ENCODE measurements at places on chromosomes 4 and X.

GRCh38 chrX:71955530-71956120 lies 45.0 kb downstream of the NHSL2 start:
- DNase-seq = no peak

DNA sequence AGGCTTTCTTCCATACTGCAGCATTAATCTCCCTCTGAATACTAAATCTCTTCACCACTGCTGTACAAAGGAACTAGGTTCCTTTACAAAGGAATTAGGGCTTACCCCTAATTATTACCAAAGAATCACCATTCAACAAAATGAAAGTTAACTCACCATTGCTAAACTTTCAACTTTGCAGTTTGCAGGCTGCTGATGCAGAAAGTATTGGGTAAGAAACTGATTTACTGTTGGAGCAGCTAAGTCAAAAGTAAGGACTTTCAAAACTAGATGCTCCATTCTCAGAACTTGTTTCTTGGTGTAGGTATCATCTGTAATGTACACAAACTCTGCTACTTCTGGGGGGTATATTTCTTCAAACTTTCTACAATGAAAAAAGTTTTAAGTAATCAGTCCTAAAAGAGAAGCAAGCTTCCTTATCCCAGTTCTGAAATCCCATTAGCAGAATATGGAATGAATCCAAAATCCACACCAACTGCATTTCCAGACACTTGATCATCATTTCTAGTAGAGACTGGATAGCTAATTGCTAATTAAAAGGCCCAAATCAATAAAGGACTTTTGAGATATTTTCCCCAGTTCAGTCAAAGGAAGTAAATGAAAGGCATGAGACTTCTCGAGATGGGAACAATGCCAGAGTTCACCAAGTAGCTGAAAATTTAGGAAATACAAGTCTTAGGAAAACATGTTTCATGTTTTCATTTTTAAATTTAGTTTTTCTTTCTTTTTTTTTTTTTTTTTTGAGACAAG lies 4.3 kb downstream of the CCNA2 start:
- DNase-seq = no peak

DNA sequence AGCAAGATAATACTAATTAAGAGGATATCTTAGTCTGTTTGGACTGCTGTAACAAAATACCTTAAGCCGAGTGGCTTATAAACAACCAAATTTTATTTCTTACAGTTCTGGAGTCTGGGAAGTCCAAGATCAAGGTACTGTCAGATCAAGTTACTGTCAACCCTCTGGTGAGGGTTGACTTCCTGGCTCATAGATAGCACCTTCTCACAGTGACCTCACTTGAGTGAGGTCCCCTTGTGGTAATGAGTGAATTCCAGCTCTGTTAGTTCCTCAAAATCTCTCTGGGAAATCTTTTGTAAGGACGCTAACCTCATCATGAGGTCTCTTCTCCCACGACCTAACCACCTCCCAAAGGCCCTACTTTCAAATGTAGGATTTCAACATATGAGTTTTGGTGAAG lies 36.9 kb upstream of the ADGRA3 start:
- DNase-seq = no peak

- DNase-seq = peak; percentile 9
Observed at GRCh38 chr4:176156656-176157055, 38.7 kb downstream of the SPATA4 start.

GRCh38 chr4:23857367-23857959 lies 32.4 kb downstream of the PPARGC1A start:
- peak; percentile 15 for DNase-seq

GRCh38 chr4:2898001-2898400 lies 54.4 kb downstream of the ADD1 start:
- DNase-seq = no peak

DNA sequence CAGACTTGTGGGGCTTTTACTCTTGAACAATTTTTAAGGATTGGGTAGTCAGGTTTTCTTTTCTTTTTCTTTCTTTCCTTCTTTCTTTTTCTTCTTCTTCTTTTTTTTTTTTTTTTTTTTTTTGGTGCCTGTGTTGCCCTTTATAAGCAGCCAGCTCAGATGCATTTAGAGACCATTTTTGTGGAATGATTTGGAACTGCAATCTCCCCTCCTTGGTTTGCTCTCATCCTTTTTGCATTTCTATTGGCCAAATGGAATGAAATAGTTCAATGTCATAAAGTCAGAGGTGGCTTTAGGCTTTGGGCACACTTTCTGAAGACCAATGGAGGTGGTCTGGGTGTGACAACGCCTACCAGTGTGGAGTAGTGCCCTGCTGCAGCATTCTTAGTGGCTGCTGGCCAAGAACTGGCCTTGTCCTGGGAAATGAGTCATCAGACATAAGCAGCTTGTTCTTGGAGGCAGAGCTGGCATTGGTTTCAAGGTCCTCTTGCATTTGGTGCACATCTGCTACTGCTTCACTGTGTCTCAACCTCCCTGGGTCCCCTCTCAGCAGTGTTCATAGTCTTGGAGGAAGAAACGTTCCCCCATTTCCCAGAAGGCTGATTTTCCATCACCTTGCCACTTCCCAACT lies 84.5 kb downstream of the CT47B1 start:
- no peak for DNase-seq

GRCh38 chrX:2928583-2929434 lies at the start of gene ARSD:
Gene ARSD, minus strand, starts transcription at chrX:2929339. Its CDS starts 64 bp downstream, at chrX:2929275.
- peak; percentile 62 for DNase-seq

GRCh38 chr4:102783006-102783405 lies 22.2 kb upstream of the MANBA start:
- peak; percentile 31 for DNase-seq

DNA sequence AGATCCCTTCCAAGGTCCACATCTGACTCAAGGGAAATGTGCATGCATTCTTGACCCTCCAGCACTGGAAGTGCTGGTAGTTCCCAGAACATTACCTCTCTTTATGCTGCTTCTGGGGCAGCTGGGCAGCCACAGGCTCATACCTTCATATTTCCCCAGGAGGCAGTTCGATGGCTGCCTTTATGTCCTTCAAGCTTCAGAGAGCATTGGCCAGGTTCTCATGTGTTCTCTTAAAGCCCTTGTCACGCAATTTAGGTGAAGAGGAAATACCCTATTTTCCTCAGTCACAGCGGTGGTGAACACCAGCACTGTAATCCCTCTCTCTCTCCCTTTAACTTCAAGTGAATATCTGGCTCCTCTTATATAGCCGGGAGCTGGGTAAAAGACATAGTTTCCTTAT lies 134.3 kb downstream of the MID1IP1 start:
- DNase-seq = no peak

GRCh38 chr4:170111546-170111945 lies 21.8 kb upstream of the AADAT start:
- DNase-seq = no peak

DNA sequence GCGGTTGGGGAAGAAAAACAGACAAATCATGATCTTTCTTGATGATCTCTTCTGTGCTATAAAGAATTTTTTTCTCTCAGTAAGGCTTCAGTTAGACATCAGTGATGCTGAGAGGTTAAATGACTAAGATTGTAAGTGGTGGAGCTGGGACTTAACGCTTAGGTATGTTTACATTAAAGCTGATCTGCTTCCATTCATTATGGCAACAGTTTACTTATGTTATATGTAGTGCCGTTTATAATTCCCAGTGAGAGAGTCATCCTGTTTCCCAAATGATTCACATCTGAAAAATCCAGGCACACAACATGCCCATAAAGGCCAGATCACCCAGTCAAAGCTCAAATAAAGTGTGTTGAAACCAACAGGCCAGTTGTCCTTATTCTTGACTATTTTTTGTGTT lies 50.1 kb downstream of the CENPVL3 start:
- peak; percentile 4 for DNase-seq

- DNase-seq = no peak
Observed at GRCh38 chrX:69133921-69134542, 31.2 kb downstream of the PJA1 start.

DNA sequence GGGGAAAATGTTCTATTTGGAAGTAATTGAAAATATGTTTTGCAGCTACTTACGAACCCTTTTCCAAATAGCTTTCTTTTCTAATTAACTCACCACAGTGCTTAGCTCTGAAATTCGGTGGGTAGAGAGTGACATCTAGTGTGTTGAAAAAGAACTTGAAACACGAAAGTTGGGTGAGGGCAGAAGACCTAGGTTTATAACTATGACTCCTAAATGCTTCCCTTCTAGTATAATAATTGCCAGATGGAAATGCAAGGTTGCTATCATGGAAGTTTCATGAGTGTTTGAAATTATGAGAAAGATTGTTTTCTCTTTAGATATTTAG lies 77.3 kb upstream of the NOCT start:
- no peak for DNase-seq

DNA sequence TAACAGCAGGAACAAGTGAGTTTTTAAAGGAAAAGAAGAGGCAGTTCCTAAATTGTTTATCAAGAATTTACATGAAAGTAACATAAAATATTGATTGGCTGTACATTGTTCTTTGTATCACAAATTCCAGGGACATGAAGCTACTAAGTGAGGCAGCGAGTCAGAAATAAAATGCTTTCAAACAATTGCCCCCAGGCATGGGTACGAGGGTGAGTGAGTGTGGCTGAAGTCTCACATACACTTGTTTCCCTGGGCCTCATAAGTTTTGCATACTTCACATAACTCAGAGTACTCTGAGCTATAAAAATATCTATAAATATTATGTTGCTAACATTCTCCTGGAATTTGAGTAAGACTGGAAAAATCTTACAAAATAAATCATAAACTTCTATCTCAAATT lies 511.6 kb upstream of the PRKX start:
- DNase-seq = no peak

DNA sequence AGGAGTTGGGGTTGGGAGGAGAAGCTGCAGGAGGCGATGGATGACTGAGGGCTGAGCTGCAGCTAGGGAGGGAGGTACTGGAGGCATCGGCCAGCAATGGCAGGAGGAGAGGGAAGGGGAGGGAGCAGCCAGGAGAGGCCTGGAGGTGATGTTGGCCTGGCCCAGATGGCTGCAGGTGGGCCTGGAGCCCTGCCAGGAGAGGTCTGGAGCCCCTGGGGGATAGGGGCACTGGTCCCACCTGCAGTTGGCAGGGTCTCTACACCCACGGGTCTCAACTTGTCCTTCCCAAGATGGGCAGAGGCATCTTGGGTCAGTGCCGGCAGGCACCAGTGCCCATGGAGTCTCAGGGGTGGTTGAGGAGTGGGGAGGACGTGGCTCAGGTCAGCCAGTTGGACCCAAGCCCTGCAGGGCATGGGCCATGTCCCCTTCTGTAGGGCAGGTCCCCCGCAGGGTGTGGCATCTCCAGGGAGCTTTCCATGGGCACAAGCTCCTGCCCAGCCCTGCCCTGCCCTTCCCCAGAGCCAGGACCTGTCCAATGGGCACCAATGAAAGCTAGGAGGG lies 2.7 kb upstream of the MXD4 start:
- DNase-seq = no peak

DNA sequence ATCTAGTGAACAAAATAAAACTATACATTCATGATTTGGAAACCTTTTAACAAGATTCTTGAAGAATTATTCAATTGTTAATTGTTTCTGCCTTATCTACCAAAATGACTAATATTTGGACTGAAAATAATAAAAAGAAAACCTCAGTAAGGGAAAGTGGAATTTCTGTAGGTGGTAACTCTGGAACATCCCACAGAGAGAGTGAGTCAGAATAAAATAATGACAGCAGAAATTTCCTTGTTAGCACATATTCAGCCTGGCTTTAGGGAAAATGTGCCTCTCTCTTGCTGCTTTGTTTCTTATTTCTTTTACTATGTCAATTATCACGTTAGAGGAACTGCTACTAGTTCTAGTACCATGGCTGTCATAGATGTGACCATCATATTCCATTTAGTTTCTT lies 421.5 kb upstream of the GNPDA2 start:
- DNase-seq = no peak

GRCh38 chrX:130682990-130683389 lies 220.0 kb downstream of the ENOX2 start:
- no peak for DNase-seq

DNA sequence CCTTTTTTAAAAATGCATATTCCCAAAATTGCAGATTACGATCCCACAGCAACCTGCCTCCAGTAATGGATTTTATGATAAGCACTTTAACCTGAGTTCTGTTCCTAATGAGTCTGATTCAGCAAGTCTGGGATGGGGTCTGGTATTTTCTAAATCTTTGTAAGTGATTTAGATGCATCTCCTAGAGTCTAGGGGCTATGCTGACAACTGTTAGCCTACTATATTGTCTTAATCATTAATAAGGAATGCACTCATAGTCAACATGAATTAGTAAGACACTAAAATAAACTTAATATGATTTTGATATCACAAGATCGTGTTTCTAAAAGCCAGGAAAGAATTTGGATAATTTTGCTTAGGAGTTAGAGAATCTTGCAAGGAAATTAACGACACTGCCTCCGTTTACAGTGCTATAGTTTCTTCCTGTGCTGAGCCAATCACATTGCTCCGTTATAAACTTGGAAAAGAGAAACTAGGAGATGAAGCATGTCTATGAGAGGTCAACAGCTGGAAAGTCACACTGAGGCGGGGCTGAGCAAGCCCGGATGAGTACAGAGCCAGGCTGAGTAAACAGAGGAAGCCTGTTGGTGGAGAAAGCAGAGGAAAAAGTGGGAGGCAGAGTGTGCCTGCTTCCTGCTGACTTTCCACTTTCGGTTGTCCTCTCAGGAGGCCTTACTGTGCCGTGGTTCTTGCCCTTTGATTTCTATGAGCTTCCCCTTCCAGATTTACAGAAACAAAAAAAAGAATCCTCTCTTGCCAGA lies 5.4 kb downstream of the SCARB2 start:
- peak; percentile 42 for DNase-seq

DNA sequence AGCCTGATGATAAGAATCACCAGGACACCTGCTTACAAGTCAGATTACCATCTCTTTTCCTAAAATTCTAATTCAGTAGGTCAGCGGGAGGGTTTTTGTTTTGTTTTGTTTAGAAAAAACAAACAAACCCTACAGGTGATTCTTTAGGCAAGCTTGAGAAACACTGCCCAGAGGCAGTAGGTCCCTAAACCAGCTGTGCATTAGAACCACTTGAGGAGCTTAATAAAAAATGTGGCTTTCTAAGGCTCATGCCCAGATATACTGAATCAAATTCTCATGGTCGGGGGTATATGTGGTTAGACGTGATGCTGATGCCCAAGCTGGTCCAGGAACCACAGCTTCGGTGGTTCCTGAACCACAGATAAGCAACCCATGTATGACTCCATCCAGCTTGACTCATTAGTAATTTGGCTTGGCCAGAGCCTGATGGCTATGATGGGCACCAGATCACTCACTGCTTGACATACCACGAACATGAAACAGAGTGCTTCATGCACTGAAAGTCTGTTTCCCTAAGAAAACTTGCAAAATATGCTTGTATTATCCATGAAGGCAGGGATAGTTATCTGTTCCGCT lies 338.1 kb upstream of the F9 start:
- DNase-seq = no peak

DNA sequence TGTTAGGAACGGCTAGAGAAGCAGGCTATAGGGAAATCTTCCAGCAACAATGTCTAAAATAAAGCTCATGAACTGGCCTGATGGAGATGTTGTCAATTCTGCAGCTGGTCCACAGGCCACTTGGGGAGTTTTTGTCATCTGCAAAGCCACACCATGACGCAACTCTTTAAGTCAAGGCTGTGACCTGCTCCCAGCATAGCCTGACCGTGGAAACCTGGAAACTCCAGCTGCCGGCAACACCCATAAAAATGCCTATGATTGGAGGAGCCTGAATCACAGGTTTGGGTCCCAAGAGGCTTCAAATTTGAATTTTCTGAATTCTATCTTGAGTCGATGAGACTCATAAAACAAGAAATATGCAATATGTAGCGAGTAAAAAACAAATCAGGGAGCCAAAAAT lies 969.2 kb upstream of the PRKX start:
- no peak for DNase-seq
